ENCODE measurements at places on chromosomes 13 and 19.
A peak's percentile ranks its signal among the peaks of the same experiment; 100 is the strongest.

GRCh38 chr13:52348071-52348470 lies 57.9 kb downstream of the THSD1 start:
- no peak for DNase-seq

DNA sequence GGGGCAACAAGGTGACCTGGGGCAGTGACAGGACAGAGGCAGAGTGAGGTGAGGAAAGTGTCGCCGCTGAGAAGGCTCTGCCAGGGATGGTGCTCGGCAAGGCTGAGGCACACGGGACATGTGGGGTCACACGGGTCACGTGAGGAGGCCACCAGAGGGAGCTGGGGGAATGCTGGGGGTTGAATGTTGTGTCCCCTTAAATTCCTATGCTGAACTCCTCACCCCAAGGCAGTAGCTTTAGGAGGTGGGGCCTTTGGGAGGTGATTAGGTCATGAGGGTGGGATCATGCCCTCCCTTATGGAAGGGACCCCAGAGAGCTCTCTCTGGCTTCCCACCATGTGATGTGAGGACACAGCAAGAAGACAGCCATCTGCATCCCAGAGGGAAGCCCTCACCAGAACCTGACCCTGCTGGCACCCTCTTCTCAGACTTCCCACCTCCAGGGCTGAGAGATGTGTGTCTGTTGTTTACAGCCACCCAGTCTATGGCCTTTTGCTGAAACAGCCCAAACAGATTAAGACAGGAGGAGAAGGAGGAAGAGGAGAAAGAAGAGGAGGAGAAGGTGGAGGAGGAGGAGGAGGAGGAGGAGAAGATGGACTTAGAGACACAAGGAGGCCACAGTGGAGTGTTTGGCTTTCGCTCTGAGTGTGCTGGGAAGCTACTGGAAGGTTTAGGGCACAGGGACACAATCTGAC lies 35.4 kb downstream of the RFX2 start:
- DNase-seq = no peak

- DNase-seq = peak; percentile 27
Observed at GRCh38 chr13:75715601-75716523, 79.7 kb downstream of the LMO7 start.

GRCh38 chr13:111472559-111473460 lies 152.4 kb downstream of the TEX29 start:
- DNase-seq = no peak

- DNase-seq = peak; percentile 14
Observed at GRCh38 chr19:51158474-51159129, 16.5 kb downstream of the SIGLEC7 start.

GRCh38 chr19:38721979-38722773 lies 22.1 kb downstream of the CAPN12 start:
- peak; percentile 80 for DNase-seq

DNA sequence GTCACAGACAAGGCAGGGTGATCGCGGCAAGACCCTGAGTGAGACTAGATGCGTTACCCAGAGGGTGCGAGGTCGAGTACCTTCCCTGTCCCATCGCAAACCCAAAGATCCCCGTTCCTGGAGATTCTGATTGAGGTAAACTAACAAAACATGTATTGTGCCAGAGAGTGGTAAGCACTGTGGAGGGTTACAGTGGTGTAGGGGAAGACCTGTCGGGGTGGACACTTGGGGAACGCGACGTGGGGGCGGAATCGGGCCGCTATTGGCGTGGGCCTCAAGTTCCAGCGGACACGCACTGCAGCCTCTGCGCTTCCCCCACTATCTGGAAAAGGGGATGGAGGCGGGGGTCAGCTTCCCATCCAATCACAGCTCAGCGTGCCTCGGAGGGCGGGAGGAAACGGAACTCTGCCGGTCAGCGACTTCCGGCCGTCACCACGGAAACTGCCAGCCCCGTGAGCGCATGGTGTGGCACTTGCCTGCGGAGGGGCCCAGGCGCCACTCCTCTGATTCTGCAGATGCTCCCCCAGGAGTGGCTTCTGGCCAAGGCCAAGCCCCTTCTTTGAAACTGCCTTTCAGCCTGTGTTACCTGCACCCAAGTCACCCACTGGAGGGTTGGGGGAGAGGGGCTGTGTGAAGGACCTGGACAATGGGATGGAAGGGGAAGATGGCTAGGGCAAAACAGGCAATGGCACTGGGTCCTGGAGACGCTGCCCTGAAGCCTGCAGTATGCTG lies 1.0 kb upstream of the UBE2M start:
- DNase-seq = peak; percentile 96

DNA sequence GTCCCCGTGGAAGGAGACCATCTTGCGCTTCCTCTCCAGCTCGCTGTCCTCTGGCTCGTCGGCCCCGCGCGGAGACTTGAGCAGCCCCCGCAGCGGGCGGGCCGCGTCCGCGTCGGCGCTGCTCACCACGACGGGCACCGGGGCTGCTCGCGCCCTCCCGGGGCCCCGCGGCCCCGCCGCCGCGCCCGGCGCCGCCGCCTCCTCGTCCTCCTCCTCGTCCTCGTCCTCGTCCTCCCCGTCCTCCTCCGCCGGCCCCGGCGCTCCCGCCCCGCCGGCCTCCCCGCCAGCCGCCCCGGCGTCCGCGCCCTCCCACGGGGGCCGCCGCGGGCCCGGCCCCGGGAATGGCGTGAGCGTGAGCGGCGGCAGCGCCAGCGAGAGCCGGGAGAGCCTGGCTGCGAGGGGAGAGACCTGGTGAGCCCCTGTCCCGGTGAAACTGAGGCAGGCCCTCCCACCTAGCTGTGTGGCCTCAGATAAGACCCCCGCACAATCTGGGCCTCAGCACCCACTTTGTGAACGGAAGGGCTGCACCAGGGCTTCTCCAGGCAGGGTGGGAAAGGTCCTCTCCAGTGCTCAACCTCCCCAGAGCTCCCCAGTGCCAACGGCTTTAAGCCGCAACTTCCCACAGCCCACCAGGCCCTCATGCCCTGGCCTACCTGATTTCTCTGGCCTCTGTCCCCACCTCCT lies 17.8 kb downstream of the LMTK3 start:
- no peak for DNase-seq

DNA sequence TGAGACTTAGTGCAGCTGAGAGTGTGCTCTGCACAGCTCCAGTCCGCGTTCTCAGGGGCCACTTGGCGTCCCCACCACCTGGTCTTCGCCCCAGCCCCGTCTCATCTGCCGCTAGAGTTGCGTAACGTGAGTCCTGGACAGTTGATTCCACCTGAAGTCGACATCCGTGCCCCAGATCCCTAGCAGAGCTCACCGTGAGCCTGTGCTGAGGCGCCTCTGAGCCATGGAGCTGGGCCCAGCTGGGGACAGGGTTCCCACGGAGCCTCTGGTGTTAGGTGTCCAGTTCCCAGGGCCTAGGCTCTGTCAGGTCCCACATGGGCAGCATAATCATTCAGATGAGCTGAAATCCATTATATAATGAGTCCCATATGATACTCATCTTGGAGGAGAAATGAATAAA lies 147.1 kb upstream of the SOX1 start:
- DNase-seq = no peak

GRCh38 chr13:71030784-71031183 lies 836.2 kb downstream of the DACH1 start:
- DNase-seq = peak; percentile 53

- no peak for DNase-seq
Observed at GRCh38 chr13:103134271-103134670, 68.1 kb upstream of the SLC10A2 start.

- DNase-seq = peak; percentile 87
Observed at GRCh38 chr13:88908961-88909441, 1237.8 kb downstream of the SLITRK5 start.

- no peak for DNase-seq
Observed at GRCh38 chr19:7605490-7606222, 10.0 kb downstream of the CAMSAP3 start.

DNA sequence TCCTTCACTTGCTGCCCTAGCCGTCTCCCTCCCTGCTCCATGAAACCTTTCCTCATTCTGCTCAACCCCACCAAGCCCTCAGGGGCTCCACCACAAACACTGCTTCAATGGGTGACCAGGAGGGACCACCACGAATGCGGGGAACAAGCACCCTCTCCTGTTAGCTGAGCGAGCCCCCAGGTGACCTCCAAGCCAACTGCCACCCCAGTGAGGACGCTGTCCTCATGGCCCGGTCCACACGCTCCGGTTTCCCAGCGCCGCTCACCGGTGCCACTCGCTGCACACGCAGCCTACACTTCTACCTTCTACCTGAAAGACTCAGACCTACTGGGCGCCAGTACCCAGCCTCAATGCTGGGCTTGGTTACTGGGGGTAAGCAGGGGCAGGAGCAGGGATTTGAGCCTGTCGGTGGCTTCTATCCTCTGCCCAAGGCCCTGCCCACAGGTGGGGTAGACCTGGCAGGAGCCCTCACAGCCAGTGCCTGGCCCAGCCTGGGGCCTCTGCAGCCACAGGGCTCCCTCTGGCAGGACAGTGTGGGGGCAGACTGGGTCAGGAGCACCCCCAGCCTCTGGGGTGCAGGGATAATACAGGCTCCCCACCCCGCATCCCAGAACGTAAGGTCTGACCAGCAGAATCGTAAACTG lies 704 bp upstream of the TMEM86B start:
- DNase-seq = no peak

DNA sequence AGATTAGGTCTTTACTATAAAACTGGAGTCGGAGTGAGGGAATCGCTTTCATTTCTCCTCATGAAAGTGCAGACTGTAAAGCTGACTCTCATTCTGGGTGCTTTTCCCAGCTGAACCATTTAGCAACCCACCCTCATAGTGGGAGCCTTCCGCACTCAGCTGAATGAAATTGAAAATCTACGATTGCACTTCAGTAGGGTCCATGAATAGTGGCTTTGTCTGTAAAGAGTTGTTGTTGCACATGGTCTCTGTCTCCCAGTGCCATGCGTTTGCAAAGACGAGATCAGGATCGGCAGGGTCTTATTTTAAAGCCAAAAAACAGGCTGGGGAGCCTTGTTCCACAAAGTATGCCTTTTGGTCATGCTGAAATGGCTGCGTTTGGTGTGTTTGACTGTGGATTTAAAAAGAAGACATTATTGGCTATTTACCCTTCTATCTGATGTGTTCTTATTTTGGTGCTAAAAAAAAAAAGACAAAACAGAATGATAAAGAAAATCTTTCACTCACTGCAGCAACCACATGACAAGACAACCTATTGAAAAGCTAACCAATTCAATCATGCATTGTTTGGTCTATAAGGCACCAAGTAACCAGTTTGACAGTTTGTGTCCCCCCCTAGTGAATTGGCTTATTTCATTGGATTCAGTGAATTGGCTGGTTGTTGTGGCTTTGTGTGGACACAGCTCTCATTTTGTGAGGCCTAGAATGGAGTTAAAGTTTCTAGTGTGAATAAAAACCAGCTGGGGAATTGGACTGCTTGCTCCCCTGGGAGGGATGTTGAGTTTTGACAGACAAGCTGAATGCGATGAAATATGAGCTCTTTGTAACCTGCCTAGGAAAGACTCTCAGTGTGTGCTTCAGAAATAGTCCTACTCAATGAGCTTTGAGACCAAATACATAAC lies 65.6 kb downstream of the ARHGAP35 start:
- DNase-seq = no peak

Data from tongue (tissue), 3 donors.